ENCODE measurements at places on chromosomes 13 and 19. TPM values are rescaled to one million over a fixed set of nuclear protein-coding genes. Genes with fewer than 3 reads are reported as not detected.

RNF17 gene
- total RNA-seq = 0.58 TPM

- no peak for DNase-seq
These were observed 6.2 kb downstream of the MYO1F start for GRCh38 chr19:8571006-8571411.

- no peak for DNase-seq
These were observed 11.5 kb upstream of the SPART start for GRCh38 chr13:36357692-36358091.

DNA sequence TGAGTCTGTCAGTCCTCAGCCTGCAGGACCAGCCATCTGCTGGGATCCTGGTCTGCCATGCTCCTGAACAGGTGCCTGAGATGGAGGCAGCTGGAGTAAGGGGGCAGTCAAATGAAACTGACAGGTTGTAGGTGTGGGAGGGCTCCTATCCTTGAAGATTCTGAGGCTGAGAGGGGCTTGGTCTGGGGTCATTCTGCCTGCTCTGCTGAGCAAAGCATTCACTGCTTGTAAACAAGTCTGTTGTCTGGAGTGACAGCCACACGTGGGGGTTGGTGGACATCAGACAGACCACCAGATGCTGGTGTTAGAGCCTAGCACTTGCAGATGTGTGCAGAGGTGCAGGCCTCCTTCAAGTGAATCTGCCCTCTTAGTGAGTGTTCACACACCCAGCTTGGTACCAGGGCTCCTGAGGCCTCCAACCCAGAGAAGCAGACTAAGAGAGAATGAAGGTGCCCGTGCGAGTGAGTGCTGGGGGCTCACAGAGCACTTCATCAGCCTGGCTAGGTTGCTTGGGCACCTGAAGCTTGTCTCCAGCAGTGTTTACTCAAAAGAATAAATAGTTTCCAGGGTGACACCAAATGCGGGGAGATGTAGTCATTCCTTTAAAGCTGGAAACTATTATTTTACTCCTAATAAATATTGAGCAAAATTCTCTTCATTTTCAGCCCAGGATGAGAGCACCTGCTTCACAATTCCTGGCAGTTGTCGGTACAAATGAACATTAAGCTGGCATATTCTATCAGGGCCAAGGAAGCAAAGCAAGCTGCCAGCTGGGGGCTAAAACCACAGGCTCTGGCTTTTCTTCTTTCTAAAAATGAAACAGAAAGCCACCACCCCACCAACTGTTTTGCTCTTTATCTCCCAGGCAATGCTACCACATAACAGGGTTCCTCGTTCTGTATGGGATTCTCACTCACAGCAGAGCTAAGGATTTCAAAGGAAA lies 82.3 kb downstream of the RNASEH2B start:
- DNase-seq = no peak

DNA sequence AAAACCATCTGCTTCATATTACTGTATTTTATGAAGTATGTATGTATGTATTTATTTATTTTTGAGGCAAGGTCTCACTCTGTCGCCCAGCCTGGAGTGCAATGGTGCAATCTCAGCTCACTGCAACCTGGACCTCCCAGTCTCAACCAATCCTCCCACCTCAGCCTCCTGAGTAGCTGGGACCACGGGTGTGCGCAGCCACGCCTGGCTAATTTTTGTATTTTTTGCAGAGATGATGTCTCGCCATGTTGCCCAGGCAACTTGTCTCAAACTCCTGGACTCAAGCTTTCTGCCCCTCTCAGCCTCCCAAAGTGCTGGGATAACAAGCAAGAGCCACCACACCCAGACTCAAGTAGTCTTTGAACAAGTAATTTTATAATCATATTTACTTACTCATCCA lies 5.5 kb downstream of the KATNAL1 start:
- DNase-seq = no peak

DNA sequence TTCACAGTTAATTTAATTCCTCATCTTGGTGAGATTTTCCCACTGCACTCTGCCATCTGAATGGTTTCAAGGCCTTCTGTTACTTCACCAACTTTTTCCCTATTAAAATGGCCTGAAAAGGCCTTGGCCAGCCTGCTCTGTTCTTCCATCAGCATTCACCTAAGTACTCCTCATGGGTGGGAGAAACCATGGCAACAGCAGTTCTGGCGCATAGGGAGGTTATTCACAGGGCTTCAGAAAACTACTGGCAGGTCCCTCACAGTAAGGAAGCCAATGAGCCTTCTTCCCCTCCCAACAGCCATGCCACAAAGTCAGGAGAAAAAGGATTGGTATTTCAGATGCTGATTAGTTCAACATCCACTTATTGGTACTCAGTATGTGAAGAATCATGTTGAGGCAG lies 17.2 kb upstream of the GJB2 start:
- no peak for DNase-seq

DNA sequence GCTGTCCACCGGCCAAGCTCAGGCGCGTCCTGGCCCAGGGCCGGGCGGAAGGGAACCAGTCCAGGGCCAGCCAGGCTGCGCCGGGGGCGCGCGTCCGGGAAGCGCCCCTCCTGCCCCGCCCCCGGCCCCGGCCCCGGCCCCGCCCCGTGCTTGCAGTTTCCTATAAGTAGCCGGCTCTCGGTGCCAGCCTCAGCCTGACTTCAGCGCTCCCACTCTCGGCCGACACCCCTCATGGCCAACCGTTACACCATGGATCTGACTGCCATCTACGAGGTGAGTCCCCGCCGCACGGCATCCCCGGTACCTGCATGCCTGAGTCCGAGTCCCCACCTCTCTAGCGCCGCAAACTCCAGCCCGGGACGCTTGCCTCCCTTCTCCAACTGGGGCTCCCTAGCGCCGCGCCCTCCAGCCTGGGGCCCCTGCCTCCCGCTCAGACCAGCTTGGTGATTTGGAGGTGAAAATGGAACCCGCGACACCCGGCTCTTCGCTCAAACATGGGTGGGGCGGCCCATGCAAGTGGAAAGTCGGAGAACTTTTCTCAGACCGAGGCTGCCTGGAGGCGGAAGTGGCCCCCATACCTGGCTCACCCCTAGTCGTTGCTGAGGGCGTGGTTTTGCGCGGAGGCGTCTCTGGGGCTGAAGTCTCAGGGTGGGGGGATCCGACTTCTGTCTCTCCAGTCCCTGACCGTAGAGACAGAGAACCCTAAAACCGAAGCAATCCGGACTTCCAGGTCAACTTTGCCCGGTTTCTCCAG lies at the start of gene ZFP36:
ZFP36 (plus strand) TSS at position 192 of the 754 bp plus-strand sequence; CDS start at position 250, 58 bp downstream.
- no peak for DNase-seq

ZNF728 gene
- not detected for total RNA-seq

SMAD9 gene
- total RNA-seq = 2.3 TPM

- no peak for DNase-seq
These were observed 394.4 kb upstream of the PCDH20 start for GRCh38 chr13:61810065-61810464.

- DNase-seq = no peak
These were observed 348.8 kb downstream of the SPRY2 start for GRCh38 chr13:79992111-79992510.

- DNase-seq = no peak
These were observed 587 bp downstream of the TMEM238 start for GRCh38 chr19:55383279-55384130.

DNA sequence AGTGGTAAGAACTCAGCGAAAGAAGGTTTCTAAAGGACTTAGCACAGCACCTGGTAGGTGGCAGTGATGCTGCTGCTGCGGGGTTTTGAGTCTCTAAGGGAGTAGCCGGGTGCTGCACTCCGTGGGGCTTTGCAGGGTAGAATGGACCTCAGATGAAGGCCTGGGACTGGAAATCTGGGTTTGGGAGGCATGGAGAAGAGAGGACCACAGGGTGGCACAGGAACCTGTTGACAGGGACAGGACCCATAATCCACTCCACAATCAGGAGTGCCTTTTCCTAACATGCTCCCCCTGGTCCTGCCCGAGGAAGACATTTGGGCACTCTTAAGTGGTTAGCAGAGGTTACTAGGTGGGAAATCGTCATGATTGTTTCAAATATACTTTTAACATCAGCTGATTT lies 29.8 kb downstream of the TDRD12 start:
- no peak for DNase-seq

MUC16 gene
- total RNA-seq = not detected

SYNGR4 gene
- not detected for total RNA-seq

TGFB1 gene
- total RNA-seq = 59.4 TPM

- no peak for DNase-seq
These were observed 80.3 kb upstream of the UQCRFS1 start for GRCh38 chr19:29293292-29293691.

GRCh38 chr19:52691737-52692136 lies 43.1 kb downstream of the ZNF611 start:
- no peak for DNase-seq

TLE2 gene
- total RNA-seq = 32.8 TPM

DNA sequence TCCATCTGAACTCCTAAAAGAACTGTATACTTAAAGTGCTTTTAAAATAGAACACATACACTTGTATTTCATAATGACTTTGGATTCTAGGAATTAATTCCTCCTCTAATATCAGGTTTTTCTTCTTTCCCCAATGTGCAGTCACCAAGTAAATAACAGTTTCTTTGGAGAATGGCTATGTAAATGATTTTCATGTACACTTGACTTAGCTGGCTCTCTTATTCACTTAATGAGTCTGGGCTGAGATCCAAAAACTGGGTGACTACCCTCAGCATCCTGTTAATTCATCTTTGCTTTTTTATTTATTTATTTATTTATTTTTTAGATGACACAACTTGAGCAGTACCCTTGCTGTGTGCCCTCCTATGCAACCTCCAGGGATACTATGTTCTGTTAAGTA lies 1003.7 kb downstream of the SLITRK1 start:
- DNase-seq = no peak

C19orf38 gene
- not detected for total RNA-seq

RFX1 gene
- 8.2 TPM for total RNA-seq

DNA sequence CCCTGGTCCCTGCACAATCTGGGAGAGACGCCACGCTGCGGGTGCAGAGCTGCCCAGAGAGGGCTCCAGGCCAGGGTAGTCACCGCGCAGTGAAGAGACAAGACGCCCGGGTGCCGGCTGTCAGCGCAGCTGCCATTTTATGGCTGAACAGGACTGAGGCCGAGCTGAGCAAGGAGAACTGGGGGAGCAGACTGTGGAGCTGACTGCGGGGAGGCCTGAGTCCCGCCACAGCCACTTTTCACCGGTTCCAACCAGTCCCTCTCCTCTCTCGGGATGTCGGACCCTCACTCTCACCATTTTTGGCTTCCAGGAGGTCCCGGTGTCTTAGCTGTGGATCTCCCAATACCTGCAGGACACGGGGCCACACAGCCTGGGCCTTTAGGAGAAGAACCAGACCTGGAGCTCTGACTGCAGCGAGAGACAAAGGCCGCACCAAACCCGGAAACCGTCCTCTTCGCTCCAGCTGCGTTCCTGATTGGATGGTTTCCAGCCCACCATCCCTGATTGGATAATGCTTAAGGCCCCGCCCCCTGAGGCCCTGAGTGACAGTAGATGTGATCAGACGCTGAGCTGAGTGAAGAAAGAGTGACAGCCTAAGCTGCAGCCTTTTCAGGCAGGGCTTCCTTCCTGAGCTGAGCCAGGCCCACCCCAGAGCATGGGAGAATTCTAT lies at the start of gene ZNF626:
ZNF626 (minus strand) TSS at position 422 of the 670 bp plus-strand sequence; CDS start at position 297, 125 bp downstream.
- peak; percentile 96 for DNase-seq

GRCh38 chr19:49515767-49516166 lies 3.3 kb downstream of the FCGRT start:
- DNase-seq = no peak

KLHL1 gene
- 0.34 TPM for total RNA-seq

- no peak for DNase-seq
These were observed 12.3 kb downstream of the PCDH9 start for GRCh38 chr13:67217880-67218279.

PSG2 gene
- not detected for total RNA-seq

DNA sequence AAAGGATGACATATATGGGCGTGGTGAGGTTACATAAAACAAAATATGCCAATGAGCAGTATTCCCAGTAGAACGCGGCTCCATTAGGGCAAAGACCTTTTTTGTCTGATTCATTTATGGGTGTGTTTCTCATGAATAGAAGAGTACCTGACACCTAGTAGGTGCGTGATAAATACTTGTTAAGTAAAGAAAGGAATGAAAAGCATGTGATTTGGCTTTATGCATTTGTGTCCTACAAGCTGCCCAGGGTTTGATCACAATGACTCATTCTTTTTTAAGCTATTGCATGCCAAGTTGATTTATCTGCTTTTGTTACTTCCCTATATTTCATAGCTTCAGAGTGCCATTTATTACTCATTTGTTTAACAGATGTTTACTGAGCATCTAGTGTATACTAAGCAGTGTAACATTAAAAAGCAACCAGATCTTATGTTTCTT lies 19.1 kb upstream of the KCTD4 start:
- no peak for DNase-seq

CGB3 gene
- not detected for total RNA-seq

- no peak for DNase-seq
These were observed 15.9 kb downstream of the CBY2 start for GRCh38 chr13:45718063-45718462.

CD33 gene
- total RNA-seq = not detected
